Activated CD4-positive, alpha-beta memory T cell treated with anti-CD3 and anti-CD28 coated beads for 36 hours (primary cell): ENCODE measurements at places on chromosomes 16 and 17. TPM values are rescaled to one million over a fixed set of nuclear protein-coding genes. Genes with fewer than 3 reads are reported as not detected.

The SUPT6H gene
- 59.4 TPM for total RNA-seq

DNA sequence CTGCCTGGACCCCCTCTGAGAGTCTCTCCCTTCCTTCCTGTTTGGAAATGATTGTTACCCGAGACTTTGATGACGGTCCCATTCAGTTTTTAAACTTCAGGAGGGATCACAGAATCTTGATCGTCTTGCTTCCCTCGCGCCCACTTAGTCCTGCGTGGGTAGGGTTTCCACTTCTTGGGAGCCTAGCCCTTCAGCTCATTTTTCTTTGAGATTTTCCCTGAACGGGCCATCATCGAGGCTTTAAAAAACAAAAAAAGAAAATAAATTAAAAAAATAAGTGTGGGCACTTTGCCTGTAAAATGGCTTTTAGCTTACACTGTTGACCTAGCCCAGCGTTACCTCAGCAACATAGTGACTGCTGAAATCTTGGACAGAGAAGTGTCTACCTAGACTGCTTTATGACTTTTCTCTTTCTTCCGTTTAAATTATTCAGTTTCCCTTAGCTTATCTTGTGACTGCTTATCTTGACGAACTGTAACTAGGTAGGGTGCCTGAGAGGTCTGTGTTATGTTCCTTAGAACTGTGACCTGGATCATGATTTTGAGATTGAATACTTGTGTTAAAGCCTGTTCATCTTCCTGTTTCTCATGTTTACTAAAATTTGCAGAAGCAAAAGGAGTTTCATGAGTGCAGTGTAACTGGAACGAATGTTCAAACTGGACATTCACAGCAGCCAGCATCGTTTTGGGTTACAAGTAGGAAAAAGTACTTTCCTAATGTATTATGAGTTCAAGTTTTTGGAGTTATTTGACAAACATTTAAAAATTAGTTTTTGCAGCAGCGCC, 874 bp downstream of the WWP2 start:
- peaks cover 39% of the 10 kb centered on the region for H3K4me1 ChIP-seq
- H3K36me3 ChIP-seq = peaks cover 2% of the 10 kb centered on the region
- H3K27ac ChIP-seq = peak overlapping the region; percentile 93
- no peak for DNase-seq

The NAGS gene
- 1.7 TPM for total RNA-seq

DNA sequence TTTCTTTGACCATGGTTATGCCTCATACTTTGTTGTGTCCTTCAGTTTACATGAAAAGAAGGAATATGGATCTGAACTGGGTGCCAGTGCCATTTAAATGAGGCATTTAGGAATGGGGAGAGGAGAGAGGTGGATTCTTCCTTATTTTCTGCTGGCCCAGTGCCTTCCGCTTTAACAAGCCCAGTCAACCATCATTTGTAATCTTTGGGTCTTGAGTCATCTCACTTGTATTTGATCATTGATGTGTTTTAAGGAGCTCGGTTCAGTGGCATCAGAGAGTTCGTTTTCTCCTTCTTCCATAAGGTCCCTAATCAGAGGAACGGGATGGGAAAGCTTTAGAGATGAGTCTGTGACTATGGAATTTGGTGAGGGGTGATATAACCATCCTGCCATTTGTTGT, 334.9 kb downstream of the WWOX start:
- H3K36me3 ChIP-seq = peaks cover 4% of the 10 kb centered on the region
- no peak for DNase-seq
- H3K27ac ChIP-seq = no peak overlapping the region
- H3K4me3 ChIP-seq = no peak overlapping the region

The TMC6 gene
- total RNA-seq = 157 TPM

- peaks cover 66% of the 10 kb centered on the region for H3K4me1 ChIP-seq
- no peak for DNase-seq
- H3K27ac ChIP-seq = peak overlapping the region; percentile 38
- peak overlapping the region; percentile 94 for H3K4me3 ChIP-seq
- peaks cover 2% of the 10 kb centered on the region for H3K36me3 ChIP-seq
Observed at GRCh38 chr17:29587591-29587990, 1.9 kb downstream of the GIT1 start.

The CACNA1G gene
- total RNA-seq = not detected

DNA sequence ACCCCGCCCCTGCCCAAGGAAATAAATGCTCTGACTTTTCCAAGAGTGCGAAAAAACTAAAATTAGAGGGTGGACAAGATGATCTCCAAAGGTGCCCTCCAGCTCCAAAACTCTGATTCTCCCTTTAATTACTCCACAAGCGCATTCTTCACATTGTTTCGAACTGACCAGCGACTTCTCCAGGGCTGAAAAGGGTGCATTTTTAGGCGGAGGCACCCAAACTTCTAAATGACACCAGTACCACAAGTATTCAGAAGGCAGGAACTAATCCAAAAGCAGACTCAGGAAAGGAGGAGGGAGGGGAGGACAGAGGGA, 750 bp downstream of the ZFHX3 start:
- peak overlapping the region; percentile 14 for H3K4me3 ChIP-seq
- DNase-seq = no peak
- H3K27me3 ChIP-seq = peaks cover 34% of the 10 kb centered on the region
- H3K36me3 ChIP-seq = no peaks in the 10 kb centered on the region
- H3K27ac ChIP-seq = no peak overlapping the region

The HLF gene
- 3.4 TPM for total RNA-seq

DNA sequence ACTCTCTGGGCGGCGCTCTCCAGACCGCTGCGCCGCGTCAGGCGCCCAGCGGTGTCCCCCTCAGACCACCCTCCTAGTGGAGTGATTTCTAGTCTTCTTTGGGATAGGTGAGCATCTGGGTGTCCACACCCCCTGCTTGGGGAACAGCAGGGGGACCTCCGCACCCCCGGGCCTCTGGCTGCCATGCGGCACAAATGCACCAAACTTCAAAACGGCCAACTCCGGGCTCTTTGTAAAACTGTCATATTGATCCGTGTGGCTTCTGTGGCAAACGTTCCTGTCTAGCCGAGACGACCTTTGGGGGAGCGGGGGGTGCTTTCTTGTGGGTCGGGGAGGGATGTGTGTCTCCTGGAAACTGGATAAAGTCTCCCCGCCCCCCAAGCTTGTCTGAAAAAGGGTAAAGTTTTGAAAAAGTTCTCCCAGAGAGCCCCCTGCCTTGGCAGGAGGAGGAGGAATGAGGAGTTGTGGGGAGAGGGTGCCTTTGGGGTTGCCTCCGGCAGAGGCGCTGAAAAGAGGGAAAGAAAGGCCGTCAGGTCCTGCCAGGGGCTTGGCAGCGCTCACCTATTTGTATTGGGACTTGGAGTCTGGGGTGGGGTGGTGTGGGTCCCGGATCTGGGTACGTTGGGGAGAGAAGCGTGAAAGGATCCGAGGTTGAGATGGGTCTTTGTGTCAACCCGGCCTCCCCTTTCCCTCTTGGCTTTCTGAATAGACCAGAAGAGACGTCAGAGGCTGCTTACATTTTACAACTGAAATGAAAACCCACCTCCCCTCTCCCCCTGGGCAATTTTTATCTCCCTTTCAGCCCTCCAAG, 2.2 kb upstream of the CHD3 start:
- no peak overlapping the region for H3K4me3 ChIP-seq
- DNase-seq = peak; percentile 67
- H3K27ac ChIP-seq = no peak overlapping the region

GRCh38 chr17:37833237-37833859, 88.5 kb upstream of the HNF1B start:
- no peak overlapping the region for H3K4me3 ChIP-seq
- peaks cover 19% of the 10 kb centered on the region for H3K27me3 ChIP-seq
- DNase-seq = peak; percentile 75
- H3K36me3 ChIP-seq = no peaks in the 10 kb centered on the region

DNA sequence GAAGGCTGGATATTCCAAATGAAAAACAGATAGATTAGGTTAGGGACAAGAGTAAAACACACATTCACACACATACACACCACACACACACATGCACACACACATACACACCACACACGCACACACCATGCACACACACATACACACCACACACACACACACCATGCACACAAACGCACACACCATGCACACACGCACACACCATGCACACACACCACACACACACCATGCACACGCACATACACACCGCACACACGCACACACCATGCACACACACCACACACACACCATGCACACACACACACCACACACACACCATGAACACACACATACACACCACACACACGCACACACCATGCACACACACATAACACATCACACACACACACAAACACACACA, 203.7 kb upstream of the ZFHX3 start:
- no peak overlapping the region for H3K27ac ChIP-seq
- no peaks in the 10 kb centered on the region for H3K4me1 ChIP-seq
- DNase-seq = no peak
- H3K36me3 ChIP-seq = no peaks in the 10 kb centered on the region
- no peak overlapping the region for H3K4me3 ChIP-seq
